ENCODE measurements at places on chromosomes 13 and 19. TPM values are rescaled to one million over a fixed set of nuclear protein-coding genes. Genes with fewer than 3 reads are reported as not detected.

The CYSLTR2 gene
- total RNA-seq: 0.62 TPM

GRCh38 chr19:1829958-1830357 lies 17.9 kb upstream of the ATP8B3 start:
- DNase-seq: no peak

DNA sequence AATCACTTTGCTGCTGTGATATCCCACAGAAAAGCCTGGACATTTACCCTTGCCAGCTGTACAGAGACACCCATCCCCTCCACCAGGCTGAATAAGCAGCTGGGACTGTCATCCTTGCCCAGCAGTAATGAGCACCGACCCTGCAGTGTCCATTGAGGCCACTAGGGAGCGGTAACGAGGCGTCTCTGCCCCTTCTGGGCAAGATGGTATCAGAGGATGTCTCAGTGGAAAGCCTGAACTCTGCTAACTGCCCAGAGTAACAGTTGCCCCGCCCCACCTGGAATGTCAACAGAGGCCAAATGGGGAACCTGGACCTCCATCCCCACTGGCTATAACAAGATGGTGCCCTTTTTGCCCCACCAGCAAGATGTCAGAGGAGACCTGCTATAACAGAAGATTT lies 22.8 kb upstream of the CEACAM20 start:
- peak; percentile 55 for DNase-seq

DNA sequence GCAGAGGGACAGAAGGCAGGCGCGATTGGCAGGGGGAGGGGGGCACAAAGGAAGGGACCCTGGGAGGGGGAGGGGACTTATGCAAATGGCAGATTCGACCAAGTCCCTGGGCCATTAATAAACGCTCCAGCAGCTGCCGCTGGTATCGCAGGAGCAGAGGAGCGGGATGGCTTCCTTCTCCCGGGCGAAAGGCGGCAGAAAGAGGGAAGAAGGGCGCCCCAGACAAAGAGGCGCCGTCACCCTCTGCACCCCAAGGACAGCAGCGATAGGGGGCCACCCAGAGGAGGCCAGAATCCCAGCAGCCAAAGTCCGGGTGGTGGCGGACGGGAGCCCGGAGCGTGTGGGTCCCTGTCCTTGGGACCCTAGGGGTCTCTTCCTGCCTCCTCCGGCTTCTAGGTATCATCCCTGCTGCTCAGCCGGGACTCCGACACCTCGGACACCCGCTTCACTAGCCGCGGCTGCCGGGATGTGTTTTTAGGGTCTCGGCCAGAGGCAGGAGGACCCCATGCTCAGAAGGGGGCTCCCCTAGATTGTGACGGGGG lies 1.9 kb downstream of the PTPRS start:
- no peak for DNase-seq
